ENCODE measurements at places on chromosomes 12 and 14.

- no peak for DNase-seq
These were observed 553 bp downstream of the TRIM9 start for GRCh38 chr14:51094282-51094821.

GRCh38 chr12:50203691-50204090, 36.5 kb upstream of the CERS5 start:
- DNase-seq: no peak

DNA sequence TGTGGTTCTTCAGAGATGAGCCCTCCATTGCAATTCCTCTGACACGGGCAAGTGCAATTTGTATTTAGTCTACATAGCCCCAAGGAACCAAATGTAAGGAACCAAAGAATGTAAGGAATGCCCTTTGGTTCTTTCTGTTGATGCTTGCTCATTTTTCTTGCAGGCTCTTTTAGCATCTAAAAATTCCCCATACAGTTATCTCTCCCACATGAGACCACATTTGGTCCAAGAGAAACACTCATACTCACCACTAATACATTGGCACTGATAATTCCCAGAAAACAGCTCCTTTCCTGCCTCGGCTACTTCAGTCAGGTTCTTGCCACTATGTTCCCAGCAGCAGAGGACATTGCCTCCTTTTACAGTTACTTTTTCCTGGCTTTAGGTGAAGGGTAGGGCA, 332.6 kb downstream of the AEBP2 start:
- DNase-seq: no peak

DNA sequence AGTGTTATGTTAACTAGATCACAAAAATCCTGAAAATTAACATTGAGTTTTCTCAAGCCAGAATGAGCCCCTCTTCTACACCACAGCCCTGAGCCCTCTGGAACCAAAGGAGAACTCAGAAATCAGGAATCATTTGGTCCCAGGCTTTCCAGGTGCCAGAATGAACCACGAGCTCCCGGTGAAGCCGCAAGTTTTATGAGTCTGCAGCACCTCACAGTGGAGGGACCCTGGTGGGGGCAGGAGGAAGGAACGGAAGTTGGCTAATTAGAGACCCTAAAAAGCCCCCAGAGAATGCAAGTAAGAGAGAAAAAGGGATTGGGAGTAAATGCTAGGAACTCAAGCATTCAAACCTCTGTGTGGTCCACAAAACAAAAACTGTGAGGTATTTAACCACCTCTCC, 52.9 kb upstream of the BCL2L14 start:
- DNase-seq: no peak

GRCh38 chr14:49918706-49919105, 25.8 kb downstream of the ARF6 start:
- no peak for DNase-seq

DNA sequence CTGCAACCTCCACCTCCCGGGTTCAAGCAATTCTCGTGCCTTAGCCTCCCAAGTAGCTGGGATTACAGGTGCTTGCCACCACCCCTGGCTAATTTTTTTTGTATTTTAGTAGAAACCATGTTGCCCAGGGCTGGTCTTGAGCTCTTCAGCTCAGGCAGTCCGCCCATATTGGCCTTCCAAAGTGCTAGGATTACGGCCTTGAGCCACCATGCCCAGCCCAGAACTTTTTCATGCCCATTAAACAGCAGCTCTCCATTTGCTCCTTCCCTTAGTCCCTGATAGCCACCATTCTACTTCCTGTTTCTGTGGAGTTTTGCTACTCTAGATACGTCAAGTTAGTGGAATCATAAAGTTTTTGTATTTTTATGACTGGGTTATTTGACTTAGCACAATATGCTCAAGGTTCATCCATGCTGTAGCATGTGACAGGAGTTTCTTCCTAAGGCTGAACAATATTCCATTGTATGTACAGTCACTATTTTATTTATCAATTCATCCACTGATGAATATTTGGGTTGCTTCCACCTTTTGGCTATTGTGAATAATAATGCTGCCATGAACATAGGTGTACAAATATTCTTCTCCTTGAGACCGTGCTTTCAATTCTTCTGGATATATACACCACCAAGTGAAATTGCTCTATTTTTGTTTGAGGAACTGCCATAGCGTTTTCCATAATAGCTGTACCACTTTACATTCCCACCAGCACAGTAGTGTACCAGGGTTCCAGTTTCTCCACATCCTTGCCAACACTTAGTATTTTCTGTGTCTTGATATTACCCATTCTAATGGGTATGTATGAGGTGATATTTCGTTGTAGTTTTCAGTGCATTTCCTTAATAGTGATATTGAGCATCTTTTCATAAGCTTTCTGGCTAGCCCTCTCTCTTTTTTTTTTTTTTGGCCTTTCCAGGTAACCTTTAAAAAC, 15.0 kb downstream of the ATF1 start:
- DNase-seq: no peak

DNA sequence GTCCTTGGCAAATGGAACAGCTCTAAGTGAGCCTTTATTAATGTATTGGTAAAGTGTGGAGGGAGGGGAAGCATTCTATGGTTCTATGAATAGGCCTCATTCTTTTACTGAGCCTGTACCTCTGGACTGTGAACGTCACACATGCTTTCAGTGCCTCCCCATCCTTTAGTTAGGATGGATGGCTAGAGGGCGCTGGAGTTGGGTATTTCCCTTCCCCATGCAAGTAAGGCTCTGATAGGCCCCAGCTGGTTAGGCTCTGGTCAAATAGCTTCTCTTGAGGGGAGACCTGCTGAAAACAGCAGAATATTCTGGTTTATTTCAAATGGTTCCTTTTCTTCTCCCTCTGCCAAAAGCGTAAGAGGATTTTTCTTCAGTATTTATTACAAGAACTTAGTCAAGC, 860.9 kb upstream of the MDGA2 start:
- no peak for DNase-seq

- DNase-seq: no peak
These were observed 30.8 kb downstream of the NCKAP5L start for GRCh38 chr12:49797449-49797776.

DNA sequence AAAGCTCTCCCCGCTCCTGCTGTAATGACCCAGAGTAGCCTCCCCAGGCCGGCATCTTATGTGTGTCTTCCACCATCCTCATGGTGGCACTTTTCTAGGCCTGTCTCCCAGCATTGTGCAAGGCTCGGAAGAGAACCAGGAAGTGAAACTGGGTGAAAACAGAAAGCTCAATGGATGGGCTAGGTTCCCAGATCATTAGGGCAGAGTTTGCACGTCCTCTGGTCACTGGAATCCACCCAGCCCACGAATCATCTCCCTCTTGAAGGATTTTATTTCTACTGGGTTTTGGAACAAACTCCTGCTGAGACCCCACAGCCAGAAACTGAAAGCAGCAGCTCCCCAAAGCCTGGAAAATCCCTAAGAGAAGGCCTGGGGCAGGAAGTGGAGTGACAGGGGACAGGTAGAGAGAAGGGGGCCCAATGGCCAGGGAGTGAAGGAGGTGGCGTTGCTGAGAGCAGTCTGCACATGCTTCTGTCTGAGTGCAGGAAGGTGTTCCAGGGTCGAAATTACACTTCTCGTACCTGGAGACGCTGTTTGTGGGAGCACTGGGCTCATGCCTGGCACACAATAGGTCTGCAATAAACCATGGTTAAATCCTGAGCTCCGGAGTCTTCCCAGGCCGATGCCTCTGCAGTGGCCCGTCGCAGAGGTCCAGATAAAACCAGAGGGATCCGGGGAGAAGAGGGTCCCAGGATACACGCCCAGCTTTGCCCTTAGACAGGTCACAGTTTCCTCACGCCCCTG, 15.6 kb downstream of the ACVRL1 start:
- DNase-seq: no peak

DNA sequence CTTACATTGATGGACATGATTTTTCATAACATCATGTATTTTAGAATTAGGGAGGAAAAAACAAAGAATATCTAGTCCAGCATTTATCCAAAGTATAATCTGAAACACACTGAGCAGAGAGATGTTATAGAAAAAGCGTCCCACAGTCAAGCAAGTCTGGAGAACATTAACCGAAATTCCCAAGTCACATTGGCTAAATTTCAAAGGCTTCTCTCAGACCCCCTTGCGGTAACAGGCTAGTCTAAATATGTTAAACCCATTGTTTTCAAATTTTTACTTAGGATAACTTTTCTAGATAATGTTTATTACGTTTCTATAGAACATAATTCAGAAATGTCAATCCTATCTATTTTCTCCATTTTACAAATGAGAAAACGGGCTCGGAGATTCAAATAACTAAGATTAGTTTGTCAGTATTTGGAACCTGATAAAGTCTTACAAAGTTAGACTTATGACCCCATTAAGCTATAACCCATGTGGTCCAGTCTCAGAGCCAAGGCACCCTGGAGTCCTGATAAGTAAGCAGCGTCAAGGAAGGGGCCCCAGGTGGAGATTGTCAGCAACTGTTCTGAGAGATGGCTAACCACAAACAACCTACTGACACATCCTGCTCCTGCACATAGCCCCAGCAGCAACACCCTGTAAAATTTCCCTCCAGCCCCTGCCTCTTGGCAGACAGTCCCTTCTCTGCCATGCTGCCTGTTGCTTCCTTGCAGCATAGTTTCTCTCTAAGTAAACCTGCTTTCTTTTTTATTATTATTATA, 220.6 kb upstream of the TMEM260 start:
- DNase-seq: no peak

GRCh38 chr12:130988751-130989150, 35.0 kb downstream of the ADGRD1 start:
- no peak for DNase-seq

DNA sequence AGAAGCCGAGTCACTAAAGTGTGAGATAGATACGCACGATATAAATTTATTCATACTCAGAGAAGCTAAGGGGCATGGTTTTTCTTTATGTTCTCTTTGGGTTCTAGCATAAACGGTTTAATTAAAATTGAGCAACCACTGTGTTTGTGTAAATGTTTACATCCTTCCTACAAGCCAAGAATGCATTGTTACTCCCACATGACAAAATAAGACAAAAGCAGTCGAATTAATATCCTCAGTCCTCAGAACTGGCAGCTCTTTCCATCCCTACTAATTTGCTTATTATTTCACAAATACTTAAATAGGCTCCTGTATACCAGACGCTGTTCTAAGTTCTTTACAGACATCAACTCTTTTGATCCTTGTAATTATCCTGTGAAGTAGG, 32.0 kb downstream of the SSPN start:
- no peak for DNase-seq

DNA sequence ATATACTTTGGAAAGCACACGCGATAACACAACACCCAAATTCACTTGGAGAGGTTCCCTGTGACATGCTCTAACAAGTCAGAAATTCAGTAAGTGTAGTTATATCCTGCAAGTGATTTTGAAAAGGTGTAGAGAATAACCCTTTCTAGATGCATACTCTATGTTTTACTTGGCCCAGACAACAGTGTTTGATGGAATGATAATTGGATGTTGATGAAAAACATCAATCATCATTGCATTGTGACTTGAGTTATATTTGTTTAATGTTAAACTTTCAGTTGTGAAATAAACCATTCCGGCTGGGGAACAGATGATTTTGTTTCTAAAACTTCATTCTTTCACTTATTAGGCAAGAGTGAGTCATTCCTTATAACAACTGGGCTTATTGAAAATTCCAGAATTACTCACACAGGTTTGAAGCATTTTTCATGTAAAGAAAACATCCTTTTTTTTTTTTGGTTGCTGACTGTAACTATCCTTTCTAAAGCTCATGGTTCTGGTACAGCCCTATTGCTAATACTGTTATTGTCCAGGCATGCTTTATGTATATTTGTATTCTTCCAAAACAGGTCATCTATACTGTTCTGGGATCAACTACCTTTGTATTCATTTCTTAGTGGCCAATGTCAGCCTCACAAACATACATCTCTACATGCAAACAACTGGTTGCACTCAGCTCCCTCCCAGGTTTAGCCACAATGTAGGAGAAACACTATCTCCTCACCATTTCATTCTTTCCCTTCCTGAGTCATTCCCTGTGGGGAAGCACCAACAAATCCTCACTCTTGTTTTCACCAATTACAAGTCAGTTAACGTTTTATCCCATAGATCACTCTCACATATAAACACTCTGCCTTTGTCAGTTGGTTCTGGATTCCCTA, 121.2 kb upstream of the LRIG3 start:
- no peak for DNase-seq

- DNase-seq: no peak
These were observed 7.7 kb downstream of the ACVR1B start for GRCh38 chr12:51959211-51959610.

GRCh38 chr14:75793806-75794205, 132.8 kb downstream of the TTLL5 start:
- DNase-seq: no peak

DNA sequence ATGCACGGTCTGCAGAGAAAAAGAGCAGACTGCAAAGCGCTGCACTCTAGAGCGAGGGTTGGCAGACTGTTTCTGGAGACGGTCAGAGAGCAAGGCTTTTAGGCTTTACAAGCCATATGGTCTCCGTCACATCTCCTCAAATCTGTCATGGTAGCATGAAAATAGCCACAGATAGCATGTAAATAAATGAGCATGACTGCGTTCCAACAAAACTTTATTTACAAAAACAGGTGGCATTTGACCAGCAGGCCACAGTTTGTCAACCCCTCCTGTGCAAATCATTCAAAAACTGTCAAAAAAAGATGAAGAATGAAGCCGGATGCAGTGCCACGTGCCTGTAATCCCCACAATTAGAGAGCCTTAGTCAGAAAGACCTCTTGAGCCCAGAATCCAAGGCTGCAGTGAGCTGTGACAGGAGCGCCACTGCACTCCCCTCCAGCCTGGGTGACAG, 18.9 kb downstream of the SYNE3 start:
- DNase-seq: no peak

DNA sequence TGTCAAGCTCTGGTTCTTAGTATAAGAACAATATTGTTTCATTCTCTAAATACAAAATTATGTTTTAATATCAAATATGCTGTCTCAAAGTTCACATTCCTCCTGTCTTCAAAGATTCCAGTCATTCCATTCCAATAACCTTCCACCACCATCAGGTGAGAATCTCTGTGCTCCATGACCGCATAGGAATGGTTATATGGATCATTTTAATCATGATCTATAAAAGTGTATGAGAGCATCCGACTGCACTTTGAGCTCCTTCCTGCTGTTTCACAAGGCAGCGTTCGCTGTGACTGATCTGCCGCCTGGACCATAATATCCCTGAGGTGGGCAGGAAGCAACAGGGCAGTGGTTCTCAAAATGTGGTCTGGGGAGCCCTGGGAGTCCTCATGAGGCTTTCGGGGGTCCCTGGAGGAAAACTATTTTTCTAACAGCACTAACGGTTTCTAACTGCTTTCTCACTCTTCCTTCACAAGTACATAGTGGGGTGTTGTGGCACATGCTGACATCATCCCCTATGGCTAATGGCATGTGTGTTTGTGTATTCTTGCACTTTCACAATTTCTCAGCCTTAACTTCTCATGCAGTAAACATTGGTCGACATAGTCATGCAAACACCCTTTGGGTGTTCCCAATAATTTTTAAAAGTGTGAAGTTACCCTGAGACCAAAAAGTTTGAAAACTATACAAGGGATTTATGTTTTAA, 137.4 kb downstream of the ANO2 start:
- no peak for DNase-seq

GRCh38 chr14:44438936-44439335, 68.1 kb downstream of the FSCB start:
- DNase-seq: no peak

DNA sequence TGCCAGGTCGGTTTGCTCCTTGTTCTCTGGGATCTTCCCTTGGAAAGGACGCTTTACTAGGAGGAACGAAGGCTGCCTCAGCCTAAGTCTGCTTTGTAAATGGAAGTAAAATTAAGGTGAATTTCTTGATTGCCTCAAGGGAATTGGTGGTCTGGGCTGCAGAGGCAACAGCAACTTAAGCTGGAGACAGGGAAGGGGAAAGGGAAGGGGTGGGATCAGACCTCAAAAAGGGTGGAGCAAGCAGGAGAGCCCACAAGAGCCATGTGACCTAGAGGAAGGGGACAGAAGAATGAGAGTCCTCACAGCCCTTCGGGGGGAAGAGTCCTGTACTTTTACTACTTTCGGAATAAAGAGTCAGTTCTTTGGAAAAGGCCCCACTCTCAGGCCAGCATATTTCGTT, 147.9 kb downstream of the PPM1H start:
- no peak for DNase-seq

All from stimulated activated CD4-positive, alpha-beta T cell treated with anti-CD3 and anti-CD28 coated beads, TNF-alpha, amount 100 ng/mL, for 1 hour (primary cell).